Stimulated activated CD8-positive, alpha-beta memory T cell treated with anti-CD3 and anti-CD28 coated beads, Interleukin-15, amount 100 ng/mL, for 24 hours (primary cell): ENCODE measurements at places on chromosomes 2 and 18.

- no peak for DNase-seq
Measured at GRCh38 chr2:56372071-56372656, 188.4 kb downstream of the CCDC85A start.

DNA sequence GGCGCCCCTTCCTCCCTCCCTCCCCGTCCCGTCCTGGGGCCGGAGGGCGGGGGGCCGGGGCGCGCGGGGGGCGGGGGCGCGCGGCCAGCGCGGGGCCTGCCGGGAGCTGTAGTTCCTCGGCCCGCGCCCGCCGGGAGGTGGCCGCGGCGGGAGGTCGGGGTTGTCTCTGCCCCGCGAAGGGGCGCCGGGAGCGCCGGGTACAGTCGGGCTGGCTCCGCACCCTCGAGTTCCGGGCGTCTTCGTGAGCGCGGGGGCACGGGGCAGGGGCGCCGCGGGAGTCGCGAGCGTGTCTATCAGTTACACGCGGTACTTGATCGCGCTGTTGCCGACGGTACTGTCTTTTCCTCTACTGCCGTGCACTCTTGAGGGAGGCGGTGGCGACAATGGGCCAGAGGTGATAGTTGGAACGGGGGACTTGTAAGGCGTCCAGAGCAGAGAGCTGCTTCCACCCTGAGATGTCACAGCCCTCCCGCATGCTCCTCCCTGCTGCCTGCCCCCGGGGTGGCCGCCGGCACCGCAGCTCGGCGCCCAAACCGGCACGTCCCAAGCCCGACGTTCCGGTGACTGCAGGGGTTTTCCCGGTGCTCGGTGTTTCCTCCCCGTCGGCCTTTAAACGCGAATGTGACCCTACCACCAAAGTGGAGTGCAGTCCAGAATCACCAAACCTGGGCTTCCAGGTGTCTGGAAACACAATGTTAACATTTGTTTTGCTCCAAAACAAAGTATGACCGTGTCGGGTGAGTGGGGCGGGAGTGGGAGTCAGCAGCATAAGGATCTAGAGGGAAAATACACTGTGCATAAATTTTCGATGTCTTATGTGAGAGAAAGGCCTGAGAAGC is at the start of gene PRKD3:
Gene PRKD3, minus strand, starts transcription at position 48 of the 839 bp plus-strand sequence. CDS start 8,309 bp downstream, outside the sequence.
- peak; percentile 29 for DNase-seq

GRCh38 chr2:214196260-214196659 is 214.6 kb upstream of the VWC2L start:
- DNase-seq, result no peak

- DNase-seq, result no peak
Measured at GRCh38 chr2:202765436-202765835, 106.1 kb downstream of the ICA1L start.
